ENCODE measurements at places on chromosomes 4 and X.

DNA sequence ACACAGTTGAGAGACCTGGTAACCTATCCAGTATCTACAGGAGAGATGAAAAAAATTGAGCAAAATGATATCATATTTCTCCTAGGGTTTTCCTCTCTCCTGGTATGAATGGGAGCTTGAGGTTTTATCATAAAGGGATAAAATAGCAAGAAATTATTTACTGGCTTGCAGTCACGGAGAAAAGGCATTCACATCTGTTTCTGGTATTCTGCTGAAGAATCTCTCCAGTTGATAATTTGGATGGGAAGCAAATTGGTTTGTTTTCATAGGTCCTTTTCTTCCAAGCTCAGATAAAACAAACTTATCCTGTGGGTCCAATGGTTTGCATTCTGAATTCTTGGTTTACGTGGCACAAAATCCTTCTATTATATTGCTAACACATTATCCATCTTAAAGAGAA is 83.1 kb upstream of the GYPA start:
- DNase-seq, result no peak

GRCh38 chr4:26732356-26732755 is 128.3 kb upstream of the STIM2 start:
- no peak for DNase-seq

DNA sequence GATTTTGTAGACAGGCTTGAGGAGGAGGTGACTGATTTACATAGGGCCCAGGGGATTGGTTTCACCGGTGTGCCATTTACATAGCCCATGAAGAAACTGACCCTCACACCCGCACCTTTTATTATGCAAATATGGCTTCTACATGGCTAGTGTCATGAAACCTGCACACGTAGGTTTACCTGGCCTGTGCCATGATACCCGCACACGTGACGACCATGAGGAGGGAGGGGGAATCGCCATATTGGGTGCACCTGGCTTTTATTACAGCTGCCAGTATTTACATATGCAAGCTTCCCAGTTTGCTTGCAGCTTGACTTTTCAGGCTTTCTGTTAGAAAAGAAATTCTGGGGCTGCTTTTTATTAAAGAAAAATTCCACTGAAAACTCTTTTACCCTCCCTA is 359.7 kb downstream of the ADAM29 start:
- no peak for DNase-seq

GRCh38 chrX:10615931-10616774 is 4.2 kb downstream of the MID1 start:
- DNase-seq, result no peak

- DNase-seq, result no peak
Observed at GRCh38 chr4:147042046-147042445, 96.4 kb upstream of the TTC29 start.

- DNase-seq, result no peak
Observed at GRCh38 chr4:5874811-5875449, 18.0 kb downstream of the CRMP1 start.

GRCh38 chr4:53902786-53903185 is 161.6 kb downstream of the CHIC2 start:
- DNase-seq, result no peak

- DNase-seq, result no peak
Observed at GRCh38 chrX:133183806-133184205, 34.3 kb downstream of the TFDP3 start.

GRCh38 chr4:37795581-37796195 is 30.8 kb upstream of the PGM2 start:
- no peak for DNase-seq

GRCh38 chr4:171461191-171461590 is 352.0 kb upstream of the GALNTL6 start:
- no peak for DNase-seq

DNA sequence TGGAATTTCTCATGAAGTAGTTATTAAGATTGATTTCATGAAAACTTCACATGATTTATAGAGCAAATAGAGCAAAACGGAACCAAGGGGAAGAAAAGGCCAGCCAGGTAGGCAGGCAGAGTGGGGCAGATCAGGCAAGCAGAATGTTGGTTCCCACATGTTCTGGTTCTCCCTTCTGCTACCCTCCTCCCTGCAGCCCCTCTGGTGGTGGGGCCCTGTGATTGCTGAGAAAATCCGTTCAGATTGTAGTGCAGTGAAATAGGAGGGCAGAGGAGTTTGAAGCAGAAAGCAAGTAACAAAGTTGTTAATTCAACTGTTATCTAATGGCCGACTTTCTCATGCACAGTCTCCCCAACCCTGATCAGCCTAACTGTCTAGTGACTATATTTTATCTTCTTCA is 185.3 kb downstream of the MID1IP1 start:
- DNase-seq, result no peak

GRCh38 chr4:4415806-4416805 is 29.2 kb downstream of the NSG1 start:
- no peak for DNase-seq

DNA sequence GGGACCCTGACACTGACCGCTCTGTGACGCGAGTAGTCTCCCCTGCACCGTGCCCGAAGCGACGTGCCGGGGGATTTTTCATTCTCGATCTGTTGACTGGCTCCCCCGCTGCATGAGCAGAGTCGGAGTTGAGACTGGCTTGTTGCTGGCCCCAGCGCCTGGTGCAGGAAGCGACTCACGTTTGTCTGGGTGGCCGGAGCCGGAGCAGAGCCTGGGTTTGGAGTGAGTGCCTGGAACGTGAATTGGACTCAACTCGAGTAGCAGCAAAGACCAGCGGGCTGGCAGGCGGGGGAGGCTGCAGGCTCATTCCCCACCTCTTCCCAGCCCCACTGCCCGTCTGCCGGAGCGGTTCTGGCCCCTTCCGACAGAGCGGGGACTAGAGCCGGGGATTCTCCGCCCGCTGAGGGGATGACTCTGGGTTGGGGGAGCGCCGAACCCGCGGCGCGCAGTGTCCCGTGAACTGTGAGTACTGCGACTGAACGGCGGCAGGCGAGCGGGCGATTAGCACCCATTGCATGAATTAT is 554 bp downstream of the PCDH7 start:
- DNase-seq, result no peak

- no peak for DNase-seq
Observed at GRCh38 chr4:46505131-46505530, 115.2 kb upstream of the GABRA2 start.

GRCh38 chr4:94544811-94545210 is 93.1 kb downstream of the PDLIM5 start:
- no peak for DNase-seq

DNA sequence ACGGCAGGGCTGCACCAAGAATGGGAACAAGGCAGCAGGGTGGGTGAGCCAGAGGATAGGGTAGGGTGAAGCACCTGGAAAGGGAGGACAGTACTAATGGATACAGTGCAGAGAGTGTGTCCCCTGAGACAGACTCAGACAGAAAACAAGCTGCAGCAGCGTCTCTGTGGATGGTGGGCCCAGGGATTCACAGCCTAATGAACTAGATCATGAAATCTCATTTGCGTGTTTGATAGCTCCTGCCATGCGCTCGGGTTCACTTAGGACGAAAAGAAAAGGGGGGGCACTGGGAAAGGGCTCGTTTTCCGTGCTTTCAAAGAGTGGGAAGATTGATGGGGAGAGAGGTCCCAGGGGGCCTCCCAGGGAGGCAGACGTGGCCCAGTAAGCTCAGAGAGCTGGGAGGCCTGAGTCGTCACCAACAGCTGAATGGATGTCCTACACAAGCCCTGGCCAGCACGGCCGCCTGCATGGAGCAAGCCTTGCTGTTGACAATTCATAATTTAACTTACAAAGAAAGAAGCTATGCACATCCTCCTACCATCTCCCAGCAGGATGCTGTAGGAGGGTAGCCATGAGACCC is 446.9 kb downstream of the BCOR start:
- no peak for DNase-seq

- no peak for DNase-seq
Observed at GRCh38 chrX:154049209-154050112, 29.8 kb upstream of the IRAK1 start.

DNA sequence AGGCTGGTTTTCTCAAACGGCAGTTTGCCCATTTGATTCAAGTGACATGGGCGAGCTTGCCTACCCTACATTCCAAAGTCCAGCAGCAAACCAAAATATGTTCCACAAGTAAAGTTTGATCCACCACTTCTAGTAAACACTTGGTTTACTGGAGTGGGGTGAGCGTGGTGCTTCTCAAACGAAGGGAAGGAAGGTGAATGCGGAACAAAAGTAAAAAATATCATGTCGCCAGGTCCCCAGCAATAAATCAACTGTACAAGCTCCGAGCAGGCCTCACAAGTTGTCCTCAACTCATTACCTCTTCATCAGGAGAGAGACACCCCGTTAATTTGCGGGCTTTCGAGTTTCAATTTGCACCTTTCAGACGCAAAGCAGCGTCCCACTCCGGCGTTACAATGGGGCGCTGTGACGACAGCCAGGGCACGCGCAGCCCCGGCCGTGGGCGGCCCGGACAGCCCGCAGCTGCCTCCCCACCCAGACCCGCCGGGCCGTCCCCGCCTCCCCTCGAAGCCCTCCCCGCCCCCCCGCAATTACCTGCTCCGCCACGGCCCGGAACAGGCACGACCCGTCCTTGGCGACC is 1.0 kb downstream of the OTUD4 start:
- peak; percentile 86 for DNase-seq

DNA sequence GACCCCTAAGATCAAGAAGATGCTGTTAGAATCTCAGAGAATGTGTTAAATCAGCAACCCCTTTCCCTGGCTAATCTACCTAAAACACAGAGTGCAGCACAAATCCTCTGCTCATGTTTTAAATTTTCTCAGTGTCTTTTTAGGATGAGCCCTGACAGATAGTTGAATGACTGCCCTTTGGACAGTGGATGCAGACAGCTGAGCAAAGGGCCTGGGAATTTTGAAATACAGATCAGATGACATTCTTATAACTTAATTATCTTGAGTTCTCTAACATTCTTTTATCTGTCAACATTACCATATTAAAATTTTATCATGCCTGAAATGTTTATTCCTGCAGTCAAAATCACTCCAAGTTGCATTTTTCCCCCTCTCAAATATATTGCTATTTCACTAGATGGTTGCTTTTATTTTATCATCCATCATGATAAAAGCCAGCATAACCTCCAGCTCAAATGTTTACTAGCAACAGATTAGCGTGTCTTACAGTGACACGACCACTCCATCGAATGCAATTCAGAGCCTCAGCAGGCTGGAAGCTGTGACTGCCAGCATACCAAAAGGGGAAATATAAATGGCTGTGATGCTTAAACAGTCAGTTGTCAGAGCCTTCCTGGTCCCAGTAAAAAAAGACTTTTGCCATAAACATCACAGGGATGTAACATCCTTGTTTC is 22.8 kb upstream of the ARHGAP24 start:
- no peak for DNase-seq

- no peak for DNase-seq
Observed at GRCh38 chr4:68906780-68907137, 44.8 kb downstream of the UGT2A3 start.

GRCh38 chr4:88511236-88511635 is 12.3 kb downstream of the PYURF start:
- no peak for DNase-seq

DNA sequence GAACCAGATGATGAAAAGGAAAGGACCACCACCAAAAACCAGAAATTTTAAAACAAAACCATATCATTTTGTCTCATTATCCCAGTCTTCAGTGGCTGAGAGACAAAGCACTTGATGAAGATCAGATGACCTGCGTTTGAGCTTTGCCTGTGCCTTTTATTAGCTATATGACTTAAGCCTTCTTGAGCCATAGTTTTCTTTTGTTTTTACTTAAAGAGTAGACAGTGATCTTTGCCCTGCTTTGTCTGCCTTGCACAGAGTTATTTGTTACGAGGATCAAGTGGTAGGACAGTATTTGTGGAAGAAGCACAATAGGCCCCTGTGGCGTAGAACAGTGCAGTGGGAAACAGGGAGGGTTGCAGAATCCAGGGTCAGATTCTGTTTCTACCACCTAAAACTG is 89.9 kb downstream of the SLC10A6 start:
- no peak for DNase-seq

GRCh38 chr4:36183232-36183631 is 61.1 kb downstream of the ARAP2 start:
- no peak for DNase-seq

DNA sequence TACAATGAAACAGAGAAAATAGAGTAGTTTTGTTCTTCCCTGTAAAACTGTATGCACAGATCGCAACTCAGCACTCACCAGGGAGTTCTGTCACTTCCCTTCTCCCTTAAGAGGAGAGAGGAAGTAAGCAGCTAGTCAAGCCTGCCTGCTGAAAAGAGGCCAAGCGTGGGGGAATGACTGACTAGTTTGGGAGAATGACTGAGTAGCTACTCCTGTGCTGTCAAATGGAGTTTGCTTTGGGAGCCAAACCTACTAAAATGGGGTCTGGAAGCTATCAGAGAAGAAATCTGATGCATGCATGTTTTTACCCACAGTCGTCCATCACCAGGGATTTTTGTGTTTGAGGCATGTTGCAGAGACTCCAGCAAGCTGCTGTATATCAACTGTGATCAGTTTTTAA is 54.6 kb upstream of the LHFPL1 start:
- no peak for DNase-seq

- no peak for DNase-seq
Observed at GRCh38 chr4:144969821-144970220, 128.2 kb downstream of the ANAPC10 start.

DNA sequence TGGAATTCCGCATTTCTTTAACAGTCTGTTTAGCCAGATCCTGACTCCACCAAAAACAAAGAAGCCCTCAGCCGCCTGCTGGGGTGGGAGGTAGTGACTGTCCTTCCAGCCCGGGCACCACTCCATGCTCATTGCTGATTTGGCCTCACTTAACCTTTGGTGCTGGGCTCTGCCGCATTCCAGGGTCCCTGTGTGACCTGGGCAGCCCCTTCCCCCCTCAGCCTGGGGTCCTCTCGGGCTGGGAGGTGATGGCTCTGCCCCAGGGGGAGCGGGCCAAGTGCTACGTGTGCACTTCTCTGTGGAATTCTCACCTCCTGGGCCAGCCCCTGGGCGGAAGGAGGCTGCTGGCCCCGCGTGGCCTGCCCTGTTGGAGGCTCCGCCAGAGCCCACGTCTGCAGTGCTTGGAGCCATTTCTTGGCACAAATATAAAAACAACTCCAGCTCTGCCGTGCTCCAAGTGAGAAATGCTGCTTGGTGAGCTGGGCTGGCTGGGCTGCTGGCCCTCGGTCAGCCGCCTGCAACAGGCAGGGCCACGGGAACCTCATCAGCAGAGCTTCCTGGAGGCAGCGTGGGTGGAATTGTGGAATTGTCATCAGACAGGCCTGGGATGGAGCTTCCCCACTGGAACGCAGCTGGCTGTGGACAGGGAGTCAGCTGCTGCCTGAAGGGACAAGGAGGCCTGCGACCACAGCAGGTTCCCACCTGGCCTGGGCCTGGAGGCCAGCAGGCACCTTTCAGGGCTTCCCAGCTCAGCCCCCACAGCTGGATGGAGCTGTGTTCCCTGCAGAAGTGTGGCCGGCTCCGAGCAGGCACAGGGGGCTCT is 66.0 kb downstream of the TRMT44 start:
- no peak for DNase-seq

Data from T-helper 2 cell treated with Interferon-gamma antibody and Interleukin-4, amounts not matched to agents 5 μg/mL and 100 μg/mL, for 36 hours (primary cell).